BJ (cell line): ENCODE measurements at places on chromosomes 16 and 17. TPM values are rescaled to one million over a fixed set of nuclear protein-coding genes. Genes with fewer than 3 reads are reported as not detected.

DNA sequence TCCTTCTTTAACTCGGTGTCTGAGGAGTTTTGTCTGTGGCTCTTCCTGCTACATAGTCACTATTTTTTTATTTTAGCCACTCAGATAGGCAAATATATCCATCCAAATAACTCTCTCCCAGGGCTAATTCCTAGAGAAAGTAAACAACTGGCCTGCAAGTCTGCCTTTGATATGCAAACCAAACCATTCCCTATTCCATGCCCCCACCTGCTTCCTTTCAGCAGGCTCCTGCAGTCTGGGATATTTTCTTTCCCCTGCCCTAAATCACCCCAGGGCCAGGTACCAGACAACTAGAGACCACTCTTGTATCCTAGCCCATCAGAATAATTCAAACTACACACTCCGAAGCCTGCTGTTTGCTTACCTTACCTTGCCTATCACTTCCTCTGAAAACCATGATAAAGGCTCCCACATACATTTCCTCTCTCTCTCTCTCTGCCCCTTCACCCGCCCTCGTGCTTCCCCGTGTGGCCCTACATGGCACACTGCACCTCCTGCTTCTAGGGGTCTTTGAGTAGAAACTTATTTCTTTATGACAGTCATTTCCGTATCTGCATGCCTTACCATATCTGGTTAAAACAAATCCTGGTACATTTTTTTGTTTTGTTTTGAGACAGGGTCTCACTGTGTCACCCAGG, 8.3 kb downstream of the CD300H start:
- DNase-seq = no peak

DNA sequence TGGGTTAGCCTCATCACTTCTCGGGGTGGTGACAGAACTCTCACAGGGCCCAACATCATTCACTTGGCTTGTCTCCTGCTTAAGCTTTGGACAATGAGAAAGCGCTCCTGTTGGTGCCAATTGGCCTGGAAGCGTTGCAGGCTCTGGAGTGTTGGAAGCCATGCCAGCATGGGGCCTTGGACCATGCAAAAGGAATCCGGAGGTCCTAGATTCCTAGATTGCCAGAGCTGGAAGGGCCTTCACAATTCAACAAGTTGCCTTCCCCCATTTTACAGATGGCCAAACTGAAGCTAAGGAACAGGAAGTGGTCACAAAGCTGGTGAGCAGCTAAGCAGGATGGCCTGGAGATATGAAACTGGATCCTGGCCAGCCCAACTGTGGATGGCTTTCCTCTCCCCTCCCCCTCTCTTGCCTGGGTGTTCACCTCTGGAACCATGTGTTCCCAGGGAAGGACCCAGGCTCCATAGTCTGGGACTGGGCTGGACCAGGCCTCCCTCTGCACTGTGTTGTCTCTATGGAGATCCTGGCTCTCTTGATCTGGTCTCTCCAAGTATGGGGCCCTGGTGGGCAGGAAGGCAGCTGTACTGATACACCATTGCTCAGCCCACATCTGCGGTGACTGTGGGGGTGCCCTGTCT, 6.0 kb upstream of the IGFBP4 start:
- DNase-seq = no peak

The MYLK3 gene
- 0.04 and 0.10 TPM in 2 replicates for polyA plus RNA-seq

The KRT34 gene
- polyA plus RNA-seq = 151 and 156 TPM in 2 replicates

GRCh38 chr16:8286348-8286747, 304.0 kb downstream of the TMEM114 start:
- DNase-seq = no peak
